ENCODE measurements at places on chromosomes 11 and 22. TPM values are rescaled to one million over a fixed set of nuclear protein-coding genes. Genes with fewer than 3 reads are reported as not detected.
A peak's percentile ranks its signal among the peaks of the same experiment; 100 is the strongest.

The MFNG gene
- polyA plus RNA-seq: 7.1 TPM

DNA sequence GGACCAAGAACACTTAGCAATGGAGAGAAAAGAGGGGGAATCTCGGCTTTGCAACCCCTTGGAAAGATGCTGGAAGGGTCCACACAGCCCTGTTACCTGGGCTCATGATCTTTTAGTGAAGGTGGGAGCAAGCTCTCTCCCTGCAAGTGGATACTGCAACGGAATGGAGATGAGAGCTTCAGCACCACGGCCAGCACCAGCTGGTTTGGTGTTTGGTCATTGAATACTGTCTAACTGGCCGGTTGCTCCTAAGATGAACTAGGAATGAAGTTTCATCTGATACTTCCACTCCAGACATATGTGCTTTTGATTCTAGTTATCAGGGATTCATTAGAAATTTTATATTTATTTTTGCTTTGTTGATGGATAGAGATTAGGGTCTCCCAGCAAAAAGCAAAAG lies 16.3 kb downstream of the HTR3A start:
- H3K4me1 ChIP-seq: no peaks in the 10 kb centered on the region
- no peak overlapping the region for H3K4me3 ChIP-seq
- no peak overlapping the region for H3K27ac ChIP-seq
- no peaks in the 10 kb centered on the region for H3K36me3 ChIP-seq
- no peak for DNase-seq
- no peaks in the 10 kb centered on the region for H3K27me3 ChIP-seq

DNA sequence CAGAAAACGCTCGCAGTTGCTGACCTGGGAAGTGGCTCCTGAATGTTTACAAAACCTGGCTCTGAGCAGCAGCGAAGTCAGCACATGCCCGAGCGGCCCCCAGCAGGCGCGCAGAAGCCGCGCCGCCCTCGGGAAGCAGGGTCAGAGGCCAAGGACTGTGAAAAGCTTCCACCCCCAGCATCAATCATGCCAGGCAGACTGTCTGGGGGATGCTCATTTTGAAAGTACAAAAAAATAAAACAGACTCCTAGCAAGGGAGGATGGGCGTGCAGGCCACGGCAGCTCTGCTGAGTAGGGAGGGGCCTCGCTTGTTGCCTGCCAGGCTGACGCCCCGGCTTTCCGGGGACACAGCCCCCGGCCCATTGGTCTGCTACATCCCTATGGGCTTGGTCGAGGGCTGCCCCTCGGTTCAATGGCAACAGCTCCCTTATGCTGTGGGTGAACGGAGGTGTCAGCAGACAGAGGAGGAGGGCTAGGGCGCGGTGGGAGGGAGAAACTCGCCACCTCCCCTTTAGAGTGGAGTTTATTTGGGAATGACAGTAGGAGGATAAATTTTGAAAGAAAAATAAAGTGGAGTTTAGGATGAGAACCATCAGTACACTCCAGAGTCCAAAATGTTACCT lies 37.7 kb upstream of the GNB1L start:
- H3K27me3 ChIP-seq: no peaks in the 10 kb centered on the region
- no peaks in the 10 kb centered on the region for H3K36me3 ChIP-seq
- H3K27ac ChIP-seq: peak overlapping the region; percentile 62
- no peak overlapping the region for H3K4me3 ChIP-seq
- peaks cover 12% of the 10 kb centered on the region for H3K4me1 ChIP-seq

DNA sequence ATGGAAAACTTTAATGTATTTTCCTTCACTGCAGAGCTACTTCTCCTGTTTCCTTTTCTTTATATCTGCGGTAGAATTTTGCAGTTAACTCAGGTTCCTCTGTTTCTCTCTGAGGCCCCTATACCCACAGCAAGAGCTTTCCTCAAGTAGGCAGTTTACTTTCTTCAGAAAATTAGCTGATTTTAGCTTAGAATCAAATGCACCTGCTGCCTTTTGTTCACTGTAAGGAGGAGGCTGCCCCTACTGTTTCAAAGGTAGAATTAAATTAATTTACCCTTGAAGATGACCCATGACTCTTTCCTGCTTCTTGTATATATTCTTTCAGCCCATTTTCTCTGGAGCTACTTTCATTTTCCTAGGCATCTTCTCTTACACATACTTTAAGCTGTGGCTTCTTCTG lies 68.7 kb upstream of the GDPD4 start:
- H3K4me1 ChIP-seq: no peaks in the 10 kb centered on the region
- no peaks in the 10 kb centered on the region for H3K36me3 ChIP-seq
- H3K27ac ChIP-seq: no peak overlapping the region

- H3K4me3 ChIP-seq: no peak overlapping the region
- peaks cover 11% of the 10 kb centered on the region for H3K4me1 ChIP-seq
- H3K36me3 ChIP-seq: no peaks in the 10 kb centered on the region
- H3K27ac ChIP-seq: no peak overlapping the region
- H3K27me3 ChIP-seq: no peaks in the 10 kb centered on the region
Measured at GRCh38 chr22:37026325-37026724, 6.8 kb downstream of the MPST start.

- no peak overlapping the region for H3K4me3 ChIP-seq
- no peak overlapping the region for H3K27ac ChIP-seq
- no peaks in the 10 kb centered on the region for H3K36me3 ChIP-seq
- no peaks in the 10 kb centered on the region for H3K4me1 ChIP-seq
Measured at GRCh38 chr11:60158636-60159035, 24.2 kb downstream of the MS4A6A start.

- no peaks in the 10 kb centered on the region for H3K36me3 ChIP-seq
- no peak overlapping the region for H3K27ac ChIP-seq
- DNase-seq: no peak
- H3K4me1 ChIP-seq: no peaks in the 10 kb centered on the region
- H3K4me3 ChIP-seq: no peak overlapping the region
Measured at GRCh38 chr11:22389526-22390282, 51.5 kb downstream of the SLC17A6 start.

GRCh38 chr11:64790205-64791095 lies 12.1 kb upstream of the SF1 start:
- H3K27me3 ChIP-seq: no peaks in the 10 kb centered on the region
- no peaks in the 10 kb centered on the region for H3K4me1 ChIP-seq
- H3K36me3 ChIP-seq: no peaks in the 10 kb centered on the region
- H3K4me3 ChIP-seq: no peak overlapping the region
- DNase-seq: peak; percentile 16
- no peak overlapping the region for H3K27ac ChIP-seq

GRCh38 chr11:8263769-8264410 lies at the start of gene LMO1:
Gene LMO1, minus strand, starts transcription at chr11:8263878. Its CDS starts 516 bp downstream, at chr11:8263362.
- H3K27me3 ChIP-seq: no peaks in the 10 kb centered on the region
- H3K4me3 ChIP-seq: peak within 1 kb of the TSS; percentile 41
- H3K4me1 ChIP-seq: peaks cover 5% of the 10 kb centered on the region
- no peak within 1 kb of the TSS for H3K27ac ChIP-seq

- H3K4me1 ChIP-seq: peaks cover 2% of the 10 kb centered on the region
- no peak for DNase-seq
- no peaks in the 10 kb centered on the region for H3K36me3 ChIP-seq
- H3K27ac ChIP-seq: no peak overlapping the region
- H3K27me3 ChIP-seq: no peaks in the 10 kb centered on the region
- no peak overlapping the region for H3K4me3 ChIP-seq
Measured at GRCh38 chr11:122146475-122146874, 30.5 kb upstream of the BLID start.

Data from ovary (tissue), 10 donors.